Vagina (tissue), 2 donors: ENCODE measurements at places on chromosomes 4 and X.

GRCh38 chrX:149275836-149276235, 229.3 kb downstream of the IDS start:
- DNase-seq: no peak

- no peak for DNase-seq
Measured at GRCh38 chr4:105277702-105278101, 131.0 kb downstream of the TET2 start.

- DNase-seq: no peak
Measured at GRCh38 chr4:168265327-168265726, 53.2 kb downstream of the DDX60 start.

DNA sequence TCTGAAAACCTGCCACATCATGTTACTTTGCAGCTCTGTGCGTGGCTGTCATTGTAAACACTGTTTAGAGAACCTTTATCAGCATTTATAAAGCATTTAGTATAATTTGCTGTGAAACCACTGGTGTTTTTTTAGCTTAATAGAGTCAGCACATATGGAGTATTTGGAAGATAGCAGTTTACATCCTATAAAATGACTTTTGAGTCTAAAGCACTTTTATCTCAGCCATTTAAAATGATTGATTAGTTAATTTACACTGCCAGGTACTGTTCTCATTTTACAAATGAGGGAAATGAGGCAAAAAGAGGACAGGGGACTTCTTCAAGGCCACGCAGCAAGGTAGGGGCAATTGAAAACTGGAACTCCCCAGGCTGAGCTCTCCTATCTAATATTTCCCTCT, 181.7 kb downstream of the FRMPD4 start:
- no peak for DNase-seq

GRCh38 chrX:49767236-49767635, 61.9 kb upstream of the PAGE4 start:
- no peak for DNase-seq

GRCh38 chr4:111013846-111014245, 391.0 kb upstream of the PITX2 start:
- DNase-seq: no peak

DNA sequence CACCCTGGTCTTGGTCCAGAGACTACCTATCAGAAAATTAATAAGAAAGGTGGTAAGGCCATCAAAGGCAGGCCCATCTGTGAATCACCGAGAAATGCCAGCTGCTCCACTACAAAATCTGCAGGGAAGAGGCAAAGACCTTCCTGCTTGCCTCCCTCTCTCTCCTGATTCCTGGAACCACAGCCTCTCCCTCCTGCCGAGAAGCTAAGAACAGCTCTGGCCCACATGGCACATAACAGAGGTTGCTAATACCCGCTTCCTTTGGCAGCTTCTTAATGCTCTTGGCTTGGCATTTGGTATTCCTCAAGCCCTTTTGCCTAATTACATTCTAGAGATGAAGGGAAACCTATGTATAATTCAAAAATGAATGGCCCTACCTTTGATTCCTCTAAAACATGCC, 32.9 kb downstream of the RAI2 start:
- DNase-seq: no peak

DNA sequence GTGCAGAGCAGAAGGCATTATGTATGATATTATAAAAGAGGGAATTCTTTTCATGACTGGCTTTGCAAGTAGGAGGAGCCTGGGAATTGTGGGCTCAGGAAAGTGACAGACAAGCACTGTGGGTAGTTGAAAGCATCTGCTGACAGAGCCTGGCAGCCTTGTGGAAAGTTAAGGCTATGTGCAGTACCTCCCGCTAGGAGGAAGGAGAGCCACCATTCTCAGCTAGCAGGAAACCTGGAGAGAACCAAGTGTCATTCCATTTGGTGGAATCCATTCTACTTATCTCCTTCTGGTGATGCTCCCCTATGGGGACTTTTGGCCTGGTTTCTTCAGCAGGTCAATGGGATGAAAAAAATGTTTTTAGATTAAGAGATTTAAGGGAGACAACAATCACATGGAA, 81.8 kb downstream of the ASB9 start:
- DNase-seq: no peak

- DNase-seq: no peak
Measured at GRCh38 chr4:9384126-9384525, 21.2 kb downstream of the USP17L30 start.
